Right renal cortex interstitium (tissue), 3 donors: ENCODE measurements at places on chromosomes 4 and X.

DNA sequence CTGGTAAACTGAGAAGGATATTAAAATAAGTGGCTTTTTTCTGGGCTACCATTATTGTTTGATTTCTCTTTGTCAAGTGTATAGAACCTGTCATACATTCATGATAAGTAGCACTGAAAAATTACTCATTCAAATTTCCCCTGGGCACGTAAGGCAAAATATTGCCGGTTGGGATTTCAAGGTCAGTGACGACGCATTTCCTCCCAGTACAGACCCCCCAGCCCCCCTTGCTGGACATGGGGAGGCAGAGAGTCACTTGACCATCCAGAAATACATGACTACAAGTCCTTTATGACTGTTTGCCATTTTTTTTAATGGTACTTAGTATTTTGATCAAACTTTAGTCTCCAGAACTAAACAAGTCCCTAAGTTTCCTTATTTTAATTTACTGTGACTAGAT is 6.8 kb upstream of the MND1 start:
- DNase-seq, result no peak

GRCh38 chrX:101787934-101788333 is 128.3 kb upstream of the ARMCX2 start:
- no peak for DNase-seq

GRCh38 chrX:34656842-34657725 is at the start of gene TMEM47:
Gene TMEM47 (minus strand): TSS chrX:34657285. CDS start chrX:34657029, 256 bp downstream.
- DNase-seq, result peak; percentile 49

GRCh38 chr4:47057991-47058390 is 26.6 kb downstream of the GABRB1 start:
- DNase-seq, result no peak

GRCh38 chr4:184286358-184286757 is 68.7 kb upstream of the ENPP6 start:
- DNase-seq, result no peak

DNA sequence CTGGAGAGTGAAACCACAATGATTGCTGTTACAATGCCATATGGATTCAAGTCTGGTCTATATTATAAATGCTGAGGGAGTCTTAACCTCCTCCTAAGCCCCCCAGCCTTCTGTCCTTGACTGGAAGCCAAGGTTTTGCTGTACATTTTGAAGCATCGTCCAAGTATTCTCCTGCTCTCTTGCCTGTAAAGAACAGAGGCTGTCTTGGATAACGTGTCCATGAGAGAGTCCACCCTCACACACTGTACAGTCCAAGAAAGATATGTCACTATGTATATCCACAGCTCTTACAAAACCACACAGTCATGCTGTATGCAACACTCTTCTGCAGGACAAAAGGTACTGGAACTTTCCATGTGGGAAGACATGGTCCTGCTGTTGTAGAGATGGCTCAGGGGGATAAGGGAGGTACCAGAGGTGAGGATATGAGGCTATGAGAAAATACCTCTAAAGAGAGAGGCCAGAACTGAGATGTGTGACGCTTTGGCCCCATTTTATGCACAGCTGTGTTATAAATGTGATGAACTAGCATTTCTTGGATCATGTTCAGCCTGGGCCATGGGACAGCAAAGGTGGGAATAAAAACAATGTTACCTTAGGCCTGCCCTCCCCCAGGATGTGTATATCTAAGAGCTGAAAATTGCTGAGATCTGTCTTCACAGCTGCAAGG is 678.6 kb downstream of the IQCM start:
- no peak for DNase-seq

DNA sequence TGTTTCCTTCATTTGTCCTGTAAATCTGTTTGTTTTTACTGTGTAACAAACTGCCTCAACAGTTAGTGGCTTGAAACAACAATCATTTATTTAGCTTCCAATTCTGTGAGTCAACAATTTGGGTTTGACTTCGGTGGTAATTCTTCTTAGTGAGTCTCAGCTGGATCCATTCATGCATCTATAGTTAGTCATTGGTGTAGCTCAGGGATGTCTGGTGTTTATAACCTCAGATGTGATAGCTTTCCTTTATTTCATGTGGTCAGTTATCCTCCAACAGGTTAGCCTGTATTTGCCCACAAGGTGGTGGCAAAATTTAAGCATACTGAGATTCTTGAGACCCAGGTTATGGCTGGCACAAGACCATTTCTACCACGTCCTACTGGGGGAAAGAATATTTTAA is 1267.2 kb downstream of the RAPGEF2 start:
- DNase-seq, result no peak

DNA sequence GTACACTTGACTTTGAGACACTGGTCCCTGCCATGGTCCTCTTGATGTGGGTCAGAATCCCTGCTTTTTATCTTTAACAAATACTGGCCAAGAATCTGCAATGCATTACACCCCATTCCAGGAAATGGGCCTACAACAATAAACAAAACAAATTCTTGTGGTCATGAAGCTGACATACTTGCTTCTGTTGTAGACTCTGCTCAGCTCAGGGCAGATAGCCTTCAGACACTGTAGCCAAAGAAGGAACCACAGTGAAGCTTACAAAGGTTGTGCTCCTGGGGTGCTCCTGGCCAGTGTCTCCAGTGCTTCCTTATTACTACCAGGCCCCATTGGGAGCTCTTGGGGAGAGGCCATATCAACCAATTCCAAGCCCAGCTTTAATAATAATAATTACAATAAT is 21.8 kb downstream of the KIAA1210 start:
- DNase-seq, result no peak

DNA sequence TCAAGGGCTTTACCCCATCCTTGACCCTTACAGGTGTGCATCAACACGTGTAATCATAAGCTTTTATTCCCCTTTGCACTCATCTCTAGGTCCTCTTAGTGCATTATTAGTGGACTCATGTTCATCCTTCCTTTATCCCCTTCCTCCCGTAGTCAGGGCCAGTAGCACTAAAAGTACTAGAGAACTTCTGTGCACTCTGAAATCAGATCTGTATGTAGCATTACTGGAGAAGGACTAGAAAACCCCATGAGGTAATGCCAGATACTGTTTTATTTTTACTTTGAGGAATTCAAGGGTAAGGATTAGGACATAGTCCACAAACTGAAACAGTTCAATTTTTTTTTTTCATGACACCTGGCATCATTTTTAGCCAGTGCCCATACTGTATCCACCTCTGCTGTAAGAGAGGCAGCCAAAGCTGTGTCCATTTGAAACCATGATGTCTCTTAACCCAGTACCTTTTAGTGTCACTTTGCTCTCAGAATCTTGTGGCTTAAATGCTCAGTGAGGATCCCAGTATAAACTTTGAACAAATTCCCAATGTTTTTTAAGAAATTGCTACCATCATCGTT is 134.7 kb downstream of the FNIP2 start:
- DNase-seq, result no peak

- no peak for DNase-seq
Observed at GRCh38 chr4:5052204-5052702, 973 bp downstream of the STK32B start.

DNA sequence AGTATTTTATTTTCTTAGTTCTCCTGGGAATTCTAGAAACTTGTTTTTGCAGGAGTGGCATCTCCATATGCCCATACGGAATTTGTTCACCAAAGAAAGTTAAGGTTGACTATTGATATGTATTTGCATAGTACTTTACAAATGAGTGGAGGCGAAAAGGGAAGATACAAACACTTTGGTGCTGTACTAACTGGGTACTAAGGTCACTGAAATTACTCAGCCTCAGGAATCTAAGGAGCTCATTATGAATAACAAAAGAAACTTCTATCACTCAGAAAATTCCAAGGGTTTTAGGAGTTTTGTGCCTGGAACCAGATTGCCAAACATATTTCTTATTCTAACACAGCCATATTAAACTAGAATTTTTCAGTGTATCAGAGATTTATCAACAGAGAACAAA is 27.4 kb upstream of the TMPRSS11B start:
- no peak for DNase-seq

DNA sequence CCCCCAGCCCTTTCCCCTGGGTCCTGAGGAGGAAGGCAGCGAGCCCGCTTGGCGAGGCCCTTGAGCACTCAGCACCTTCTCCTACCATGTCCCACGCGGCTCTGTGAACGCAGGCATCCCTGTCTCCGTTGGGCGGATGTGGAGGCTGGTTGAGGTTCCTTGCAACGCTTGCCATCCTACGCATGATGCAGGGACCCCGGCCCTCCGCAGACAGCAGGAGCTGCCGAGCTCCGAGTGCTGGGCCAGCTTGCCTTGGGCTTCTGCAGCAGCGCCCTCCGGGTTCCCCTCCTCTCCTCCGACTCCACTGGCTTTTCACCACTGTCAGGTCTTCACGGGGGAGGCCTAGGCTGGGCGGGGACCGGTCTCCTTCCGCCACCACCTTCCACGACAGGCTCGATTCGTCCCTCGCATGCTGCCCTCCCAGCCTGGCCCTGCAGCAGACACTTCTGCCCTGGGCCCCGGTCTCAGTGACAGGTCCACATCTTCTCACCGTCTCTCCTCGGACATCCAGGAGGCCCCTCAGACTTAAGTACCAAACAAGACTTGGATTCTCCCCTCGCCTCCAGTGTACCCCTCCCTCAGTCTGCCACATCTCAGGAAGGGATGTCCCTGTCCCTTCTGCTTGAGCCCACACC is 67.6 kb upstream of the HGFAC start:
- no peak for DNase-seq

DNA sequence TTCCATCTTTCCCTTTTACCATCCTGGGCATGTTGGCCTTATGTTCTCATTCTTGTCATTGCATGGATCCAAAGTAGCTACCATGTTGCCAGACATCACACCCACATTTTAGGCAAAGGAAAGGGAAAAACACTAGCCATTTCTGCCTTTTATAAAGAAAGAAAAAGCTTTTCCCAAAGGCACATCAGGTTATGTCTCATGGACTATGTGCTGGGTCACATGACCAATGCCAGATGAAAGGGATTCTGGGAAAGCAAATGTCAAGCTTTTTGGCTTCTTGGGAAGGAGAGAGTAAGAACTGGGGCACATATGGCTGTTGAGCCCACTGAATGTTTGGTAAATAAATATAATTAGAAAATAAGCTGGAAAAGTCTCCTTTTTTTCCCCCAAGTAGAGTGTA is 4.3 kb upstream of the SOD3 start:
- no peak for DNase-seq

- DNase-seq, result no peak
Observed at GRCh38 chrX:41711021-41711667, 12.8 kb upstream of the GPR82 start.

DNA sequence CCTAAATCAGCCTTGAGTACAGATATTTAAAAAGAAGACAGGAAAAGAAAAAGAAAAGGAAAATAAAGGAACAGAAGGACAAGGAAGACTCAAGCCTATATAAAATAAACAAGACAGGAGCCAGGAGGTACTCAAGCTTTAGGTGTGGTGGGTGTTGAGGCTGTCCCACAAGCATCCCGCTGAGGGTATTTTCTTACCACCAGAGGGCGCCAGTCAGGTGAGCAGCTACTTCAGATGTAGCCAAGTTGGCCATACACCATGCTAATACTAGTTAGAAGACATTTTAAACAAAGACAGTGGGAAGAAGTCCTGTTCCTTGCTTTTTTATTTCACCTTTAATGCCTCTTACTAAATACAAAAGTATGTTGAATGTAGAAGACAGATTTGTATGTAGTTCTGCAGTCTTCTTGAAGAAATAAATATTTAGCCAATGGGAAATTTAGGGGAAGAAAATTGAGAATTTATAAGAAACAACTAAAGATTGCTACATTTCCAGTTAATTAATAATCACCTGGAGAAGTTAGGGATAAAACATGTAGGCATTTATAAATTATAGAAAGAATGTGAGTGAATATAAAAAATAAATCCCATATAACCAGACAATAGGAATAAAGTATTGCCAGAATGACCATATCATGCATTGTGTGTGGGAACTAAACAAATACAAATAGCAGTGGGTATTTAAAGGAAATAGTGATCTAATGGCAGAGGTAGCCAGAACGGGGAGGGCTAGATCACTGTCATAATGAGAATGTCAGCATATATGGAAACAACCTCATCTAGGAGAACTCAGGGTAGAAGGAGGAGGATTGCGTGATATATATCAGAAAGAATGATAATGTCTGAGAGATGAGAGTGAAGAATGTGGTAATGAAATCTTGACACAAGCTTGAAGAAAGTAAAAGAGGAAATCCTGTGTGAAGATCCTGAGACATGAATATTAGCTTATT is 71.0 kb downstream of the MTHFD2L start:
- DNase-seq, result peak; percentile 33

DNA sequence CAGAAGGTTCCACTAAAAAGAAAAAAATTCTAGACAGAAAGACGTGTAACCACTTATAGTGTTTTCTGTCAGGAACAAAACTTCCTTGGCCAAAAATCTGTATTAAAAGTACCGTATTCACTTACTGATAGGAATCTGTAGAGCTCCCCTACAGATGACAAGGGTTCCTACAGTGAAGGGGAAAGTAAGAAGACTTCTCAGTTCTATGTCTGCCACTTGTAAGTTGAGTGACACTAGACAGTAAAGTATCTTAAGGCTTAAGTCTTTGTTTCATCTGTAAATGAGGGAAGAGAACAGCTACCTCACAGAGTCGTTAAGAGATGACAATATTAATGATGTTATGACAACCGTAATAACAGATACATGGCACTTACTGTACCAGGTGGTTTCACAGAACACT is 3.3 kb downstream of the COQ2 start:
- DNase-seq, result no peak

DNA sequence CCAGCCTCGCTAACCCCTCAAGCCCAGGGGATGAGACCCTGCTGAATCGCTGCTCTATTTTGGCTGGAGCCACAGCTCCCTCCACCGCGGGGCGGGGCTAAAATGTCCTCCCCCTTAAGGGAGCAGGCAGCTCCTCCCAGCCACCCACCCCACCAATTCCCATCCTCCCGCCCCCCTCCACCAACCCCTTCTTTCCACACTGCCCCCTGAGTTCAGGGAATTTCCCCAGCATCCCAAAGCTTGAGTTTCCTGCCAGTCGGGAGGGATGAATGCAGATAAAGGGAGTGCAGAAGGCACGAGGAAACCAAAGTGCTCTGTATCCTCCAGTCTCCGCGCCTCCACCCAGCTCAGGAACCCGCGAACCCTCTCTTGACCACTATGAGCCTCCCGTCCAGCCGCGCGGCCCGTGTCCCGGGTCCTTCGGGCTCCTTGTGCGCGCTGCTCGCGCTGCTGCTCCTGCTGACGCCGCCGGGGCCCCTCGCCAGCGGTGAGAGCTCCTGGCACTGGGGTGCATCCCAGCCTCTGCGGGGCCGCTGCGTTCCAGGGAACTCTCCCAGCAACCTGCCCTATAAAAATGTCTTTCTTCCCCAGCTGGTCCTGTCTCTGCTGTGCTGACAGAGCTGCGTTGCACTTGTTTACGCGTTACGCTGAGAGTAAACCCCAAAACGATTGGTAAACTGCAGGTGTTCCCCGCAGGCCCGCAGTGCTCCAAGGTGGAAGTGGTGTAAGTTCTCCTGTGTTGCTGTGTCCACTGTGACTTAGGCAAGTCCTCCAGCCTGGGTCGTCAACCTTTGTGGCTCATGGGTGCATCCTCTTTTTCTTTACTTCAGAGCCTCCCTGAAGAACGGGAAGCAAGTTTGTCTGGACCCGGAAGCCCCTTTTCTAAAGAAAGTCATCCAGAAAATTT is at the start of gene CXCL6:
TSS of gene CXCL6 (plus strand) at position 306 of the 907 bp plus-strand sequence. CDS start at position 379, 73 bp downstream.
- DNase-seq, result no peak
